Activated CD4-positive, alpha-beta T cell treated with anti-CD3 and anti-CD28 coated beads, Interleukin-2, amount 50 U/mL, for 24 hours (primary cell): ENCODE measurements at places on chromosomes 3 and 15.

DNA sequence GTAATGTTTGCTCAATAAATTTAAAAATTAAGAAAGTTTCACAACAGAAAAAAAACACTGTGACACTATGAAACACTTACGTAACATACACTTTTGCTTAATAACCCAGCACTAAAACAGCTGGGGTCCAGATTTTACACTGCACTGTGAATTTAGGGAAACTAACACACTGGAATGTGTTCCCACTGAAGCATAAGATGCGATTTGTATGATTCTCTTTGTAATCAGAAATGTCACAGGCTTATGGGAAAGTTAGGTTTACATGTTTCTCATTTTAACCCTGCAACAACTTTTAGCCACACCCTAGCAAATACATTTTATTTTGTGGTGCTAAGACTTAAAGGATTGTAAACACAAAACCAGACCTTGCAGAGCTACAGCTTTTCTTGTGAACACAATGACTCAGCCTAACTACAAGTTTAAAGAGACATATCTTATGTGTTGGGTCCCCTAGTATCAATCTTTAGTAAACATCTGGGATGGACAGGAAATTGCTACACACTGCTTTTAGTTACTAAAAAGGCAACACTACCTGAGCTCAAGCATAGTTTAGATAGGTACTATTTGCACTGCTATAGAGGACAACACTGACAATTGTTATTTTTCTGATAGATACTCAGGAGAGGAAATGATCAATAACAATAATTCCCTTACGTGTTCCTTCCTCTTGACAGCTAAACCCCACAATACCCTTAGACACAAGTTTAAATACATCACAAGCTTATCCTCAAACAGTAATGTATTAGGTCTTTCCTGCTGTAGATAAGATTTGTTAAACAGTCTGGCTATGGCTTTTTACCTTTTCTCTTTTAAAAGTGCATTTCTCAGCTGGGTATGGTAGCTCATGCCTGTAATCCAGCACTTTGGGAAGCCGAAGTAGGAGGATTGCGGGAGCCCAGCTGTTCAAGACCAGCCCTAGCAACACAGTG, 3.8 kb downstream of the PLD1 start:
- no peak for DNase-seq

DNA sequence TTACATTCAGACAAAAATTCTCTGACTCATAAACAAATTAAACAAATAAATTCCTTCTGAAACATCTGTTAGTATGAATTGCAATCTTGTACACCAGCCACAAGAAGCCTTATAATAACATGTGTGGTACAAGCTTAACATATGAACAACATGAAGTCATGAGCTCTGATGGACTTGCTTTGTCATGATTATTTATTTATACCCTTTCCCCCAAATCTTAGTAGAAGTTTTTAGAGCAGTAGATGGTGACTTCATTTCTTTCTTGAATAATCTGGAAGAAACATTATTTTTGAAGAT, 633.4 kb downstream of the EPHA3 start:
- no peak for DNase-seq

DNA sequence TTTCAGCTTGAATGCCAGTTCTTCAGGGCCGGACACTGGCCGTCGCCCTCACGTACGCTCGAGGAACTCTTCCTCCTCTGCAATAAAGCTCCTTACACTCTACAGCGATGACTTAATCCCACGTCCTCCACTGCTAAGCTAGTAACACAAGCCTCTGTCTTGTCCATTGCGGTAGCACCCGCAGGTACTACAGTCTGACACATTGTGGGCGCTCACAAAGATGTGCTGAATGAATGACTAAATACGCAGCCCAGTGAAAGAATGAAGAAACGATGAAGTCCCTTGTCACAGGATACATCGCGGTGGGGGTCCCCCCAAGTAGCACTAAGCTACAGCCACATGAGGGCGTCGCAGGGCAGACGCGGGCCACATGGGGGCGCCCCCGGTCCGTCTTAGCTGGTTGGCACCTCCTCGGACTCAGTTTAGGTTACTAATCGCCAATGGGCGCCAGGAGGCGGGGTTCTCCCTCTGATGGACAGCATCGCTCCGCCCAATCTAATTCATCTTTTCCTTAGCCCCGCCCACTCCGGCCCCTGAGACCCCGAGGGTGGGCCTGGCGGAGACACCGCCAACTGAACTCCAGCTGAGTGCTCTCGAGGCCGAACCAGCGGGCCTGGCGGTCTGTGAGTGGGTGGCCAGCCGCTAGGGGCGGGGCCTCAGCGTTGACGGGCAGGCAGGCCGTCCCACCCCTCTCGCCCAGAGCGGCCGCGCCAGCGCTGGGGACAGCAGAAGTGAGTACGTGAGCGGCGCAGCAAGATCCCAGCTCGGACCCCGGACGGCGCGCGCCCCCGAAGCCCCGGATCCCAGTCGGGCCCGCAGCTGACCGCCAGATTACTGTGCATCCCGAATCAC, at the start of gene EPHB3:
Gene EPHB3, plus strand, starts transcription at position 725 of the 852 bp plus-strand sequence. CDS start 451 bp downstream, outside the sequence.
- peak; percentile 79 for DNase-seq

GRCh38 chr15:65856821-65857455, 12.4 kb upstream of the RAB11A start:
- peak; percentile 54 for DNase-seq

GRCh38 chr3:81470524-81471278, 290.7 kb downstream of the GBE1 start:
- no peak for DNase-seq

DNA sequence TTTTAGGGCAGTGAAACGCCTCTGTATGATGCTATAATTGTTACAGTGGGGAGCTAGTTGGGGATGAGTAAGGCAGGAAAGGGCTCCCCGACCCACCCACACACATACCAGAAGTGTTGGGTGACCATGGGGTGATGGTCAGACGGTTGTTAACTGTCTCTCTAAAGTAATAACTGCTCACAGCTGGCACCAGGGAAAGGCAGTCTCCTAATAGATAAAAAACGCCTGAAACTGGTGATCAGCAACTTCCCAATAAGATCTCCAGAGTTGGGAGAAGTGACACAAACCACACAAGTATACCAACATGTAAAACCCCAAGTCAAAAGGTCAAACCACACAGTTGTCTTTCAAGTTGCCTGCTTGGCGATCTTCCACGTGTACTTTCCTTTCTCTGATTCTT, 346.5 kb upstream of the CNTN4 start:
- DNase-seq = no peak

DNA sequence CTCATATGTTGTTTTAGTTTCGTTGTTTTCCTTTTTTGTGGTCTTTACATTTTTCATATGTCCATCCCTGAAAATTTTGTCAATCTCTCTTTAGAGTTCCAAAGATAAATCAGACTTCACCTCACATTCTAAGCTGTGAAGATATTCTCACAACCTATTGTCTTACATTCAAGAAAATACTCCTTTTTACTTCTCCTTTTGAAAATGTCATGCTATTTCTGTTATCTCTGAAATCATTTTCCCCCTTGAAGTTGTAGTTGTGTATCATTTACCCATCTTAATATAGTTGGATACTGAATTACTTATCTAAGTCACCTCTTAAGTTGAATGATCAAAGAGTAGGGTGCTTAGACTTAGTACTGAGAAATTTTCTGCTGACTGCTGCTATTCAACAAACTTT, 74.3 kb downstream of the DCUN1D1 start:
- DNase-seq = no peak
